Activated naive CD4-positive, alpha-beta T cell treated with anti-CD3 and anti-CD28 coated beads, Interleukin-2, amount 10 ng/mL, durations not matched to agents 7 days and 5 days (primary cell): ENCODE measurements at places on chromosomes 7 and 10.
A peak's percentile ranks its signal among the peaks of the same experiment; 100 is the strongest.

DNA sequence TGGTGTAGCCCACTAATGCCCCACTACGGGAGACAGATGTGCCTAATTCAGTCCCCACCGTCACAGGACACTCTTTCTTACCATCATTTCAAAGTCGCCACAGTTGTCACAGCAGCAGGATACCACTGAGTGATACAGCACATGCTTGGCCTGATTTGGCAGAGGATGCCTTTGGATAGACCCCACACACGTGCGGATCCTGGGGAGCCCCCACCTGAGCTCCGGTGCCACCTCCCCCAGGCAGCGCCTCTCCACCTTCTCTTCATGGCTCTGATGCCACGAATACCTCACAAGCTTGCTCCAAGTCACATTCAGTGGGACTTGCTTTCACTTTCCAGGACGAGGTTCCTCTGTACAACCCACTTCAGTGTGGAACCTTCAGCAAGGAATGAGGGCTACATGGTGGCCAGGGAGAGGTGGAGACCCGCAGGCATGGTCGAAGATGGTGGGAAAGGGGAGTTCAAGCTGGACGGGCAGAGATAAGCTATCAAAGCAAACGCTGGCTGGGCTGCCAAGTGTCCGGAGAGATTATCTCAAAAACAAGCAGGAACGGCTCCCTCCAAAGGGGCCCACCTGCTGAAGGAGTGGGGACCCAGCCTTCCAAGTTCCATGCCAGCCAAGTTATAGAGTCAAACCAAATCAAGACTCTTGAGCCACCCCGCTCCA, 107.4 kb downstream of the ZRANB1 start:
- DNase-seq = no peak

- DNase-seq = no peak
These were observed 744 bp upstream of the BICC1 start for GRCh38 chr10:58511765-58512490.

GRCh38 chr10:101161494-101162299, 30.6 kb downstream of the TLX1 start:
- DNase-seq = peak; percentile 78

DNA sequence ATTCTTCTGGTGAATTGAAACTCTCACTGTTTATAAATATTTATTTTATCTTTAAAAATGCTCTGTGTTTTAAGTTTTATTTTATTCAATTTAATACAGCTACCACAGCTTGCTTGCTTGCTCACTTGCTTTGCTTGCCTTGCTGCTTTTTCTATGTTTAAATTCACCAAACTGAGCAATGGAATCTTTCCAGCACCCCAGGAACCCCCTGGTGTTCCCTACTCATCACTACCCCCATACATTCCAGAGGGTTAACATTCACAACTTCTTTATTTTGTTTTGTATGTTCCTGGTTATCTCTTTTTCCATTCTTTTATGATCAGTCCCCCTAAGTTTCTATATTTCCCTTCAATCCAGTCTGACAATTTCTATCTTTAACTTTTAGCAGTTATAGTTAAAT, 166.5 kb upstream of the COL1A2 start:
- DNase-seq = no peak

GRCh38 chr10:5774987-5775620, 38.1 kb downstream of the GDI2 start:
- no peak for DNase-seq

DNA sequence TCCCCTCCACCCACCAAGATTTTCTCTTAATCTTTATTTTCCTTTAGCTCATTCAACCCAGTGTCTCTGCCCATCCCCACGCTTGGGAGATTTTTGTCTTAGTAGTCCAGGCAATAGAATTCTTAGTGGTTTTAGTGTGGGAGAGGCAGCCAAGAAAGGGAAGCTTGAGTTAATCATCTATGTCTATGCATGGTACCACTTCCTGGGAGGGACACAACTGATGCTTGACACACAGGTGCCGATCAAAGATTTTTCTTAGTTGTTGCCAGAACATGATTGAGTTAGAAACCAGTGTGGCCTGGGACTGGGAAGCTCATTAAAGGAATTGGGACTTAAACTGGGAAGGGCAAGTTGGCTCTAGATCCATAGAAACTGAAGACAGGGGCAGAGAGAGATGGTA, 3.1 kb downstream of the STRA8 start:
- no peak for DNase-seq
